ENCODE measurements at places on chromosomes 1 and 21.
A peak's percentile ranks its signal among the peaks of the same experiment; 100 is the strongest.

DNA sequence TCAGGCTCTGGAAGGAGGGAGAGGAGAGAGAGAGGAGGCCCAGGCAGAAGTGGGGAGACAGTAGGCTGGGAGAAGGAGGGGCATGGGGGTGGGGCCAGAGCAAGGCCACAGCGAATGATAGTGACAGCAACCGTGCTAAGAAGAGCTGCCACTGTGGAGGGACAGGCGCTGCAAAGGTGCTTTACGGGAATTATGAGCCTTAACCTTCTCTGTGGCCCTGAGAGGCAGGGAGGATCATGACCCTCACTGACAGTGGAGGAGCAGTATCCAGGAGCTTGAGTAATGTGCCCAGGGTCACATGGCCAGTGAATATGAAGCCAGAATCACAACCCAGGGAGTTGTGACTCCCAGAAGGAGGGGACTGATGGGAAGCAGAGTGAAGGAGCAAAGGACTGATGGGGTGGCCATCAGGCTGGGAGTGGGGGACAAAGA lies 53.4 kb upstream of the RPL11 start:
- DNase-seq, result no peak

DNA sequence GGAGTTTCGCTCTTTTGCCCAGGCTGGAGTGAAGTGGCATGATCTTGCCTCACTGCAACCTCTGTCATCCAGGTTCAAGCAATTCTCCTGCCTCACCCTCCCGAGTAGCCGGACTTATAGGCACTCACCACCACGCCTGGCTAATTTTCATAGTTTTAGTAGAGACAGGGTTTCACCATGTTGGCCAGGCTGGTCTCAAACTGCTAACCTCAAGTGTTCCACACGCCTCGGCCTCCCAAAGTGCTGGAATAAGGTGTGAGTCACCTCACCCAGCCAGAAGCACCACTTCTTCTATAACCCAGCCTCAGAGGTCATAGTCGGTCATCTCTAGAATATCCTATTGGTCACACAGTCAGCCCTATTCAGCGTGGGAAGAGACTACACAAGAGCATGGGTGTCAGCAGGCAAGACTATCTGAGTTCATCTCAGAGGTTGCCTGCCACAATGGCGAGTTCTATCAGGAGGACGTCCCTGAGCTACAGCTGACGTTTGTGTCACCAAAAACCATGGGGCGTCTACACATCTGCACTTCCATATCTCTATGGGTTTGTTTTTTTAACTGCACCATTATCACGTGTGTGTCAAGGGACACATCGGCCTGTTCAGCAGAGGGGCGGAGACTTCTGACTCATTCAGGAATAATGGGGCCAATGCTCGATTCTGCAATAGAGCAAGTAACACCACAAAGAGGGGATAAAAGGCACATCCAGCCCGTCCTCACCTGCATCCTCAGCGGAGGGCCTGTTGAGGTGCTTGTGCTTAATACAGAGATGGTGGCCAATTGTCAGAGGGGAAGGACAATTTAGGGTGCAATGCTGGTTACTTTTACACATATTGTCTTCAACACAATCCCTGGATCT lies 256.3 kb upstream of the IRF2BP2 start:
- peak; percentile 76 for DNase-seq

GRCh38 chr1:115364780-115365155 lies 26.7 kb upstream of the NGF start:
- no peak for DNase-seq

DNA sequence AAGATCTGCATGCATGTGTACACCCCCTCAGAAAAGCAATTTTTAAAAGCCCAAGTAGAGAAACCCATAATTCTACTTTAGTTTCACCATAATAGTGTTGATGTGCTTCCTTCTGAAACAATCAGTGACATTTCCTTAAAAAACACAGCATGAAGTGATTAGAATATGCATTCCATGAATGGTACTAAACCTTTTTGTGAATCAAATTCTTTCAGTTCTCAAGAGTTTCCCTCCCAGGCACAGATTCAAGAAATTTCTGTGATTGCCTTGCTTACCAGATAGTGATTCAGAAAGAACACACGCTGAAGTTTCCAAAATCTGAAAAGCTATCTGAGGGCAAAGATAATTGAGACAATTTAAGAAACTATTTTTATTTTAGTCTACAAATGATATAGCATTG lies 136.4 kb upstream of the ADGRL2 start:
- peak; percentile 13 for DNase-seq

DNA sequence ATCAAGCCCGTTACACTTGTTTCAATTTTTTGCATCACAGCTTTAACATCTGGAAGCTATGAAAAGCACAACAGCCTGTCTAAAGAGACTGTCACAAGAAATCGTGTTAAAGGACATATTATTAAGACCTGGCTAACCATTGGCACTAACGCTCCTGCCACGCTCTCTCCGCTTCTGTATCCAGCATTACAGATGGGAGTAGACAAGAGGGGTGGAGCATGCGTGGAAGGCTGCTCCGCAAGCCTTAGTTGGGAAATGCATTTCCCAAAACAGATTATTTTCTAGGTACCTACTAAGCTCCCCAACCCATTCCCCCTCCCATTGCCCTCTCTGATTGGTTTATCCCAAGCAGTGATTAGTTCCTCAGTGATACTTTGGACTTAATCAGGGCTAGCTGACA lies 72.4 kb downstream of the NTNG1 start:
- no peak for DNase-seq

GRCh38 chr1:243287652-243288051 lies 31.8 kb downstream of the SDCCAG8 start:
- DNase-seq, result peak; percentile 84

DNA sequence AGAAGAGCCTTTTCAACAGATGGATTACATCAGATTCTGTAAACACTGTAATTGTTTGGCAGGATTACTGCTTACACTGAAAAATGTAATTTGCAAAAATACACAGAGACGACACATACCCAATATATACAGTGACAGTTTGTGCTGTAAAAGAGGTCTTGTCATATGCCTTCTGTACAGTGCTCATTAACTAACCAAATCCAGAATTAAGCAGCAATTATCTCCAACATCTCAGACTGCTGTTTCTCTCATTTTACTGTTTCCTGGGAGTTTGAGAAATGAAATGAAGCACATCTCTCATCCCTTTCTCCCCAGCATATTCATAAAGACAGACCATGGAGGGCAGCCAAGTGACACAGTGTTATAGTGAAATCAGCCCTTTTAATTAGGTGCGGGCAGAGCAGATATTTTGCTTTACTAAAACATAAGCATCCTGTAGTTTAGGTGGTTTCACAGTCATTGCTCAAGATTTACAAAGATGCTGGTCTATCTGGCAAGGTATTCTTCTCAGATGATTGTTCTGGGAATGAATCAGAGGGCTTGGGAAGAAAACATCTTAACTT lies 618.4 kb upstream of the USP24 start:
- peak; percentile 64 for DNase-seq

DNA sequence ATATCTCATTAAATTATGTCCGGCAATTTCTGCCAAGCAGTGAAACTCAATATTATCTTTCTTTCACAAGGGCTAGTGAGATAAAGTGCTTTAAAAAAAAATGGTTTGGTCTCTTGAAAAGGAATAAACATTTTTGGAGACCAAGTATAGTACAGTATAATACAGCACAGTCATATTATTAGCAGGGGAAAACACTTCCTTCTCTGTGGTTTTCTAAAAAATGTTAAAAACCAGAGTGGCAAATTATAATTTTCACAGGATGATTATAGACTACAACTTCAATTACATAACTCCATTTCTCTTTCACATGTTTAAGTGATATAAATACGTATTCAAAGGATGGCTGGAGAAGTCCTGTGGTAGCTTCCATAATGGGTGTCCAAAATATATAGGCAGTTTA lies 170.3 kb upstream of the DMRTA2 start:
- DNase-seq, result no peak

GRCh38 chr1:224065455-224065854 lies 48.5 kb upstream of the FBXO28 start:
- peak; percentile 67 for DNase-seq

DNA sequence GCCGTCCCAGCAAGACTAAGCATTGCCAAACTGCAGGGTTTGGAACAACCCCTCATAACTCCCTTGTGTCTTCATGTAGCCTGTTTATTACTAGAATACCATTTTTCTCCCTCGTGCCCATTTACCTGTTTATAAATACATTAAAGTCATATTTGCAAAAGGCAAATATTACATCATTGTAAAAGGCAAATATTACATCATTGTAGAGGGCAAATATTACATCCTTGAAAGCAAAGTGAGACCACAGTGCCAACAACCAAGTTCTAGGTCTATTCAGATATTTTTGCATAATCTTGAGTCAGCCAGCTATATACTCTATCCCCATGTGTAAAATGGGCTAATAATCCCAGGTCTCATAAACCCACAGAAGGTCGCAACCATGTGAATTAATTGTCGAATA lies 11.4 kb upstream of the FAM163A start:
- DNase-seq, result no peak

DNA sequence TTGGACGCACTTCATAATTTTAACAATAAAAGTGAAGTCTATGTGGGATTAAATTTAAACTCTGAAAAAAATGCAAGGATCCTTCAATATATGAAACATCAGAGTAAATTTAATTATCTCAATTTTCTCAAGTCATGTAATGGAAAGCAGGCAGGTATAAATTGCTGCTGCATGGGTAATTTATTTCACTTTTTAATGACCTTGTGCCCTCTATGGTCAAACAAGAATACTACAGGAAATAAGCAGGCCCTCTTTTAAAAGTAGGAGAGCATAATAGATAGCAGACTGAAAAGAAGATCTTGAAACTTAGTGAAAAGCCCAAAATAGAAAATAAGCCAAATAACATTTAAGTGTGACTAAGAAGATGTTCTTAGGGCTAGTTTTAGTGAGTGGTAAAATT lies 22.9 kb downstream of the BCAS2 start:
- DNase-seq, result no peak

DNA sequence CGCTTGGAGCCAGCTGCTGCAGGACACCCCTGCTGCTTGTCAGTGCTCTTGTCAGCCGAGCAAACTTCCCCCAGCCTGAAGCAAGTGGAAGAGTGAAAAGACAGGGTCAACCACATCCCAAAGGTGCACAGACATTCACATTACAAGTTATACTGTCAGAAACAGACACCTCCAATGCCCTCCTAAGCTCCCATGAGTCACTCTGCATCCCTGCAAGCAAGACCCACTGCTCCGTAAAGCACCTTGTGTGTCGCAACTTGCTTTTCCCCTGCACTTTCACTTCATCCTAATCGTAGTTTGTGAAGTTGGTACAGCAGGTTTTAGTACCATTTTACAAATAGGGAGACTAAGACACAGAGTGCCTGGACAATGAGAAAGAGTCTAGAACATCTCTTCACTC lies 51.1 kb downstream of the KCNH1 start:
- no peak for DNase-seq

DNA sequence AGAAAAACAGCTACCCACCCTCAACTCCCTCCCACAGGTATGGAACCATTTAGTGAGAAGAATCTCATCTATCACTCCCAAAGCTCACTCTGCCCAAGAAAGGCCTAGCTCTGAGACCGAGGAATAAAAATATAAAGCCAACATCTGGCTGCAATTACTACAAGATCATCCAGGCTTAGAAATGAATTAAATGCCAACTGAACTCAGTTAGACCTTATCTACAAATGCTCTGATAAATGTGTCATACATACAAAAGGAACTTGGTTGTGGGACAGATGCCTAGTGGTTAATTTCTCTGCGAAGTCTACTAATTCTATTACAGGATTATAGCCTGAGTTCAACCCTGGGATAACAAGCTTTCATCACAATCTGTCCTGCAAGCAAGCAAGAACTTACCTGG lies 6.7 kb downstream of the ADIPOR1 start:
- no peak for DNase-seq

- DNase-seq, result peak; percentile 33
These were observed 75.7 kb upstream of the PKN2 start for GRCh38 chr1:88608139-88608943.

- no peak for DNase-seq
These were observed 6.7 kb upstream of the PDPN start for GRCh38 chr1:13576926-13577325.

DNA sequence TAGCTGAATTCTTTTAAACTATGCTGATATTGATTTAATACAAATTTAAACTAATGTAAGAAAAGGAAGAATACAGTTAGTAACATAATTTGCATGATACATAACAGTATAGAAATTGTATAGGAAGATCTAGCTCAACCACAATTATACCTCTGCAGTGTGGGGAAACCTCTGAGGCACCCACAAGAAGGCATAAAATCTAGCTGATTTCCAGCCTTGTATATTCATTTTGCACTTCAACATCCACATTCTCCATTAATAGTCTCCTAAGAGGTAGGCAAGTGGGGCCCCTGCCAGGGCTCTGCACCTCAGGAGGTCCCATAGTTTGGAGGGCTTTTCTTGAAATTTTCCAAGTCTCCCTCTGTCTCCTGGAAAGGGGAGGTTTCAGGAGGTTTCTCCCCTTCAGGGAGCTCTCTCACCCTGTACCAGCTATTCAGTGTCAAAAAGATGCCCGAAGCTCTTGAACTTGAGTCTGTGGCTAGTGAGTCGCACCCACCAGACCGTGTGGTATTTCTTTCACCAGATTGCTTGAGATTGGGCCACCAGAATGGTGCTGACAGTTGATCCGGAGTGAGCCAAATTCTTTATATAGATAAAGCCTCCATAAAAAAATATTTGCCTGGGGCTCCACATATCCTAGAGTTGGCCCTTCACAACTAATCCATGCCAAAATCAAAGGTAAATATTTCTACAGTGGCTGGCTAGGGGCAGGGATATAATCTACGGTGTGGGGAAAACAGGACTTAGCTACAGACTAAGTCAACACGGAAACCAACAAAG lies 108.2 kb downstream of the TIAM1 start:
- DNase-seq, result peak; percentile 47

DNA sequence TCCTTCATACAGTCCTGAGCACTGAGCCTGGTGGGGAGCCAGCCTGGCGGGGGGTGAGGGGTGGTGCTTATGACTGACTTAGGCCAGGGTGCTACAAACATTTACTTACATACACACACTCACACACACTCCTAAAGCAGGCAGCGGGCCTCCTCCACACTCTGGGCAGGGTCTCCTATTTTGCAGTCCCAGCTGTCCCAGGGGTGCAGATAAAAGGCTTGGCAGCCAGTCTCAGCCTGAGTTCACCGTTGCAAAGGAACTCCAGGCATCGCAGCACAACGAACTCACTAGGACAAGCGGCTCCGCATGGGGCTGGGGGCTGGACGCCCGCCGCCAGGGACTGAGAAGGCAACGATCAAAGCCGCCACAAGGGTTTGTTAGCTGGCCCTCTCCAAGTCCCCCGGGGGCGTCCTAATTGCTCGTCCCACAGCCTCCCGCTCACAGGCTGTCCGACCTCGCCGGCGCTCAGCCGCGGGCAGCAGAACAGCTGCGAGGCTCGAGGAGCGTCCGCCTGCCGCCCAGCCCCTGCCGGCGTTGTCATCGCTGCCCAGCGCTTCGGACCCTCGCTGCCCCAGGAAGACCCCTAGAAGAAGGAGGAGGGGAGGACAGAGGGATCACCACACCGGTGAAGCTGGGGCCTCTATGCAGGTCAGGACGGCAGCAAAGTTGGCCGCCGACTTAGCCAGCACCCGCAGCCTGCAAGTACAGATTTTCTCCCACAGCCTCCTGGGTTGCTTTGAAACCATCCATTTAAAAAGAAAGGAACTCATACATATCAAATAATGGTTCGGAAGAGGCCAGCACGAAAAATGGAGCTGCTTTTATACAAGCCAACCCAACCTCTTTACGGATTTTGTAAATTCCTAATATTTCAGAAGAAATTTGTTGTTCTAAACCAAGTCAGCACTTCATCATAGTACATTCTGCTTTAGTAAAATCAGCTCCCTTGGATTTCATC lies 6.2 kb downstream of the BARHL2 start:
- no peak for DNase-seq
